ENCODE measurements at places on chromosomes 6 and 20.
A peak's percentile ranks its signal among the peaks of the same experiment; 100 is the strongest.

DNA sequence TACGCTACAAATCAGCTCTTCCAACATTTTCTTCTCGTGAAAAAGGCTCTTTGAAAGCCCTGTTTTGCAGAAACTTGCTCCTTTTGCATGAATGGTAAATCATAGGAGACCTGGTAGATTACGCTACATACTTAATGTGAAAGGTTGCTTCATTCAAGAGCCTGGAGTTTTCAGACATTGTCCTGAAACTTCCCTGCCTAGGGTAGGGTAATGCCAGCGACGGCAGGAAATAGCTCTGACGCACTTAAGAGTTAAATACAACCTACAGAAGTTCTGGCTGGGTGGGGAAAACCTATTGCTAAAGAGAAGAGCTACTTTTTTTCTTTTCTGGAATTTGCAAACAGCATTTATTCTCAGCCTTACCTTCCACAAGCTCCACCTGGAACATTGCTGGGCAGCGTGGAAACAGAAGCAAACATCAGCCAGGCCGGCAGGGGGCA lies 144.5 kb downstream of the LPA start:
- DNase-seq: no peak

DNA sequence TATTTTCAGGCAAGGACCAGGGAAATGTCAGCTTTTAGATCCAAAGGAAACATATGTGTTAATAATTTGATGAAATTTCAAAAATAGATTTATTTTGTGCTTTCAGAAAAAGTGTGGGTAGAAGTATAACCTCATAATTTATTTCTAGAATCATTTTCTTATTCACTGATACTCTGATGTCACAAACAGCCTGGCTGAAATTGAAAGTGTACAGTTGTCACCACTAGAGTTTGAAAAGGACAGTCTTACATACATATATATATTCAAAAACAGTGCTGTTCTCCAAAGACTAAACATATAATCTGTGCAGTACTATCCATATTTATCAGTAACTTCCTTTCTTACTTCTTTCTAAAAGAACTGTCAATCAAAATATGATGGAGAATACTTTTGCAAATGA lies 254.4 kb upstream of the KCNQ5 start:
- no peak for DNase-seq

DNA sequence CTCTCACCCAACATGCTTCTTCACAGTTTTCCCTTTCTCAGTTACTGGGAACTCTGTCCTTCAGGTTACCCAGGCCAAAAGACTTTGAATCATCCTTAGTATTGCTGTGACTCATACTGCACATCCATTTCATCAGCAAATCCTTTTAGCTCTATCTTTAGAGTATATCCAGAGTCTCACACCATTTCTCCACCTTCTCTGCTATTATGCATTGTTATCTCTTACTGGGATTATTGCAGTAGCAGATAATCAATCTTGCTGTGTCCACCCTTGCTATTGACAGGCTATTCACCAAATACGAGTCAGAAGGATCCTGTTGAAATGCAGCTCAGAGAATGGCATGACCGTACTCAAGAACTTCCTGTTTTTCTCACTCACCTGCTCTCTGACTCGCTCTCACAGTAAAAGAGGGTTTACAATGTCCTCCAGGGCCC lies 57.3 kb downstream of the BCKDHB start:
- no peak for DNase-seq

DNA sequence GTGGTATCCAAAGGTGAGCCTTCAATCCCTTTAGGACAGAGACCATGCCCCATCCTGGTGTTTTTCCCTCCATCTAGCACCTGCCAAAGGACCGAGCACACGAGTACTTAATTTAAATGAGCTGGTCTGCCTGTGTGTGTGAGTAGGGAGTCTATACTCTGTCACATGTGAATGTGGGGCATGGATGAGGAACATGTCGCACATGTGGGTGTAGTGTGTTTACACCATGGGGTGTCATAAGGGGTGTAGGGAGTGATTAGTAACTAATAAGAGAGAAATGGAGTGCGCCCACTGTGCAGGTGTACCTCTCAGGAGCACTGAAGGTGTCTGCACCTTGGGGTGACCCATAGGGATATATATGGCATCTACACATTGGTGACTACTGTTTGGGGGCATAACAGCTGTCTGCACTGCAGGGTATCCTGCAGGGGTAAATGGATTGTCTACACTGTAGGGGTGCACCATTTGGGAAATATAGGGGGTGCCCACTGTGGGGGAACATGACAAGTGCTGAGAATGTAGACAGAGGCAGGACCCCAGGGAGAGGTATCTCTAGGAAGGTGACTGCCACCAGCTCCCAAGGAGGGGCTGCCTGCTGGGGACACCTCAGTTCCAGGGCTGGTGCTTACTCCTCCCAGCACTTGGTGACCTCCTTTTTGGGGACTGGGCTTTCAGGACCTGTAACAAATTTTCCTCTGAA lies 53.5 kb downstream of the EBF4 start:
- no peak for DNase-seq

DNA sequence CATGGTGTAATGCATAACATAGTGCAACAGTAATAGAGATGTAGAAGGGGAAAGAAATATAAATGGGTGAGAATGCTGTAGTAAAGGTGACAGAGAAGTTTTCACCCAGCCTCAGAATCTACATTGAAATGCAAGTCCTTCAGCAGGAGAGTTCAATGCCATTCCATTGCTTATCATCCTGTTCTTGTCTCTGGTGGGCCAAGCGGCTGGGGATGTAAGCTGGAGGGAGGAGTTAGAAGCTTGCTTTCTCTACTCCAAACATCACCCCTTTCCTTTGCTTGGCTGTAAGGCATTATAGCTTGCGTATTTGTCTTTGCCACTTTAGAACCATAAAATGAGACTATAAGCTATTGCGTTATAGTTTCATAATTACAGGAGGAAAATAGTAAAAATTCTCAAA lies 2.2 kb upstream of the FUT9 start:
- DNase-seq: no peak

GRCh38 chr6:1310628-1311399 lies 1.1 kb upstream of the FOXQ1 start:
- no peak for DNase-seq

DNA sequence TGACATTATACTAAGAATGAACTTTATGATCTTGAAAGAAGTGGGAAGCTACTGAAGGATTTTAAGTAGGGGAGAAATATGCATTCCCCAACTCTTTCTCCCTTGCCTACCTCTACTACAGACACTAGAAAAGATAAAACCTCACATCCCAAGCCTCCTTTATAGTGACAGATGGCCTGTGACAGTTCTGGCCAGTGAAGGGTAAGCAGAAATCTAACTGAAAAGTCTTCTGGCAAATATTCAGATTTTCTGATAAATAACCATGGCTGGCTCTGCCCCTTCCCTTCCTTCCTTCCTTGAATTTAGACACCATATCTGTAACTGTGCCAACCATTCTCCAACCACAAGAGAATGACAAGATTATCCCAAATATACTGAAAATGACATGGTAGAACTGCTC lies 10.2 kb upstream of the BEND6 start:
- DNase-seq: no peak

GRCh38 chr6:154276810-154277628 lies 79.6 kb downstream of the IPCEF1 start:
- DNase-seq: peak; percentile 24

GRCh38 chr6:133435065-133435728 lies 194.0 kb downstream of the EYA4 start:
- no peak for DNase-seq

DNA sequence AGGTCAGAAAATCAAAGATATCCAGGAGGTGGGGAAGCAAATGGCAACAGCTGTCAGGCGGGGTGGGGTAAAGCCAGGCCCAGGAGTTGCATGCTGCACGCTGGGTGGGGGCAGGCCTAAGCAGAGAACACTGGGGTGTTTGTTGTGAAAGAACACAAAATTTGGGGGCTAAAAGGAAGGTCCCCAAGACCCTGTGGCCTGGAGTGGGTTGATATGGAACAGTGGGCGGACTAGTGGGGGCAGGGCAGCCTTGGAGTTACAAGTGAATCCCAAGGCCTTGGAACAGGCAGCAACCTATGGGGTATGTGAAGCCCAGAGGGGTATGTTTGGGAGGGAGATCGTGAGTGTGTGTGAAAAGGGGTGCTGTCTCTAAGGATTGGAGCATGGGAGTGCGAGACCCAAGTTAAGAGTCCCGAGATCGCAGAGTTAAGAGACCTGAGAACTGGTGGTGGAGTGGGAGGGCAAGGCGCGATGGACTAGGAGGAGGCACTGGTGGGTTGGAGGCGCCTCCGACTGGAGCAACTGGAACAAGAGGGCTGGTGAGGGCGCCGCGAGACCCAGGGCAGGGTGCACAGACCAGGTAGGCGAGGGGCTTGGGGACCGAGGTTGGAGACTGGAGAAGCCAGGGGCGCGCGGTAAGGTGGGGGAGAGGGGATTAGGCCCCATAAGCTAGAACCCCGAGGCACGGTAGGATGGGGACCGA lies 658 bp downstream of the CUL7 start:
- no peak for DNase-seq

DNA sequence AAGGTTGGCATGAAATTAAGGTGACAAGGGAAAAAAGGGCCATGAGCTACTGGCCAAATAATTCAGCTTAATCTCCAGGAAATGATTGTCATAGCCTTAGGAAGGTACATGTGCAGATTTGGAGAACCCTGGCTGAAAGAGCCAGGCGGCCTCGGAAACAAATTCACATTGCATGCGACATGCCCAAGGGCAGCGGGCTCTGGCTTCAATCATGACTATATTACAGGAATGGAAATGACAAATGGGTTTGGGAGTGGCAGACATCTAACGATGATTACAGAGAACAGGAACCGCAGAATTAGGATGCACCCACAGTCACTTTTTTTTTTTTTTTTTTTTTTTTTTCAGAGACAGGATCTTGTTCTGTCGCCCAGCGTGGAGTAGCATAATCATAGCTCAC lies 112.4 kb upstream of the SALL4 start:
- DNase-seq: no peak

GRCh38 chr6:166926748-166927147 lies 29.6 kb downstream of the RNASET2 start:
- no peak for DNase-seq

DNA sequence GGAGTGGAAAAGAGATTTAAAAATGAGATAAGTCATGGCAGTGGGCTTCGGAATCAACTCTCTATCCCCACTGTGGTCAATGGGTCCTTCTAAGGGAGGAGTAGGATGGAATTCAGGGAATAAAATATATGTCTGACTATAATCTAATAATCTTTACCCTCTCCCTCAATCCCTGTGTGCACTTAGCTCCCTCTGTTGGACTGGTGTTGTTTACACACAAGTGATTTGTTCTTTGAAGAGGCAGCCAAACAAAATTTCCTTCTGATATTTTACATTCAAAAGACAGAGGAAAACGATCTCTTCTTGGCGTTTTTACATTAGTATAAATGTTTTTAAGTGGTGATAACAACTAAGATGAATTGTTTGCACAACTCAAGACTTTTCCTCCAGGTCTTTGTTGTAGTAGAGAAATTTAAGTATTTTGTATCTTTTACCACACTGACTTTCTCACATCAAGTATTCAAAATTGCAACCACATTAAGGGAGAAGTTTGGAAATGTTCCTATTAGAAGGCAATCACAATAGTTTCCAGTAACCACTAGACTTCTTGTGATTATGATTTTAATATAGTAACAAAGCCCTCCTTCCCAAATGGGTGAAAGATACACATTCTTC lies 317.8 kb downstream of the CENPW start:
- DNase-seq: no peak

DNA sequence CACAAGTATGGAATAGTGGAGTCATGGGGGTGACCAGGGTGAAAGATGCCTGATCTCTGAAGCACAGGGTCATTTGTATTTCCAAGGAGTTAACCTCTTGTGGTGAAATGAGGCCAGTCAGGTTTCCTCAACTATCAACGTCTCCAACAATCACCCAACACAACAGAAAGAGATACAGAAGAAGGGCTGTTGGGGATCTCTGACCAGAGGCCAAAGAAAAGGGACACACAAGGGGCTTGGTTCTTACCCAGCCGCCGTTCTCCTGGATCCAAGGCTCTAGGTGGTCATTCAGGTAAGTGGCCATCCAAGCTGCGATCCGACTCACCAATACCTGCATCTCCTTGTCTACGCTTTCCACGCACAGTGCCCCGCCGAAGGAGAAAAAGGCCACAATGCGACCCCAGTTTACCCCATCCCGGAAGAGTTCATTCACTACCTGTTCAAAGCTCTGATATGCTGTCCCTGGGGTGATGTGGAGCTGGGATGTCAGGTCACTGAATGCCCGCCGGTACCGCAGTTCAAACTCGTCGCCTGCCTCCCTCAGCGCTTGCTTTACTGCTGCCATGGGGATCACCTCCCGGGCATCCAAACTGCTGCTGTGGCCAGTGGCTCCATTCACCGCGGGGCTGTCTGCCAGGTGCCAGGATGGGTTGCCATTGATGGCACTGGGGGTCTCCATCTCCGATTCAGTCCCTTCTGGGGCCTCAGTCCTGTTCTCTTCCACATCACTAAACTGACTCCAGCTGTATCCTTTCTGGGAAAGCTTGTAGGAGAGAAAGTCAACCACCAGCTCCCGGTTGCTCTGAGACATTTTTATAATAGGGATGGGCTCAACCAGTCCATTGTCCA lies 1.0 kb downstream of the BCL2L1 start:
- peak; percentile 51 for DNase-seq

DNA sequence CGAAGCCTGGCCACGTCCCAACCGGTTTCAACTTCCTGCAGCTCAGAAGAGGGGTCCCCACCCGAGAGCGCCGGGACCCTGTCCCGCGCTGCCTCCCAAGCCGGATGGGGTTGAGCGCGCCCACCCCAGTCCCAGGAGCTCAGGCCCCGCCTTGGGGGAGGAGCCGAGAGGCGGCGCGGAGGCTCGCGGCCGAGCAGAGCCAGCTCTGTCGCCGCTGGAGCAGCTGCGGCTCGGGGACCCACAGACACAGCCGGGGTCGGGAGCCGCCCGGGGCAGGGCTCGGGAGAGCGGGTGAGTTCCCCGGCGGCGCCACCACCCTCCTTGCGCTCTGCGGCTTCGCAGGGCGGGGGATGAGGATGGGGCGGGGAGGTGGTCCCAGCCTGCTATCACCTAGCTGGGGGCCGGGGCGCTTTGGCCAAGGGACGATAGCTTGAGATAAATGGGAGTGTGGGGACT lies at the start of gene PPP1R16B:
TSS of gene PPP1R16B (plus strand) at position 196 of the 456 bp plus-strand sequence. CDS start 30,229 bp downstream, outside the sequence.
- no peak for DNase-seq

- DNase-seq: no peak
These were observed 3.2 kb downstream of the CDC40 start for GRCh38 chr6:110183292-110183885.

GRCh38 chr6:134303891-134304290 lies 14.0 kb downstream of the SGK1 start:
- DNase-seq: no peak

GRCh38 chr20:34569598-34569997 lies 11.1 kb downstream of the MAP1LC3A start:
- no peak for DNase-seq

- no peak for DNase-seq
These were observed 97.0 kb upstream of the MAN1A1 start for GRCh38 chr6:119446609-119447008.

DNA sequence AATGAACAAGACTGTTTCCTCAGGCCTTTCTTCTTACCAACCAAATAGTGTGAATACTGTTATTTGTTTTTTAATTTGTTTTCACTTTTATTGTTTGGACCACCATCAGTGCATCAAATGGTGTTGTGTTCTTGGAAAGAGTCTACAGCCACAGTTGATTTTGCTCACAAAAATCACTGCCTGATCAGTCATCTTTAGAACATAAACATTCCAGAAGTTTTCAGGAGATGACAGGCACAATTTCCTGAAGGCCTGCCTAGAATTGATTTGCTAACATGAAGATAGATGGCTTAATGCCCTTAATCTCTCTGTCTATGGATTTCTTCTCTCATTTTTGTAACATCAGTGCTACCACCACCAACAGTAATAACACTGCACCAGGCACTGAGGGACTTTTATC lies 13.5 kb downstream of the IL22RA2 start:
- DNase-seq: no peak
